T-cell (primary cell): ENCODE measurements at places on chromosomes 12 and 14. TPM values are rescaled to one million over a fixed set of nuclear protein-coding genes. Genes with fewer than 3 reads are reported as not detected.

The REP15 gene
- total RNA-seq, result 0.46 TPM

- no peaks in the 10 kb centered on the region for H3K36me3 ChIP-seq
- no peak overlapping the region for H3K4me3 ChIP-seq
- H3K27me3 ChIP-seq, result no peaks in the 10 kb centered on the region
- H3K27ac ChIP-seq, result no peak overlapping the region
Measured at GRCh38 chr12:75701859-75702258, 190.4 kb upstream of the KRR1 start.

The TMEM229B gene
- total RNA-seq, result 32.3 TPM

- no peaks in the 10 kb centered on the region for H3K36me3 ChIP-seq
- no peaks in the 10 kb centered on the region for H3K27me3 ChIP-seq
- H3K4me3 ChIP-seq, result no peak overlapping the region
- H3K27ac ChIP-seq, result no peak overlapping the region
- H3K4me1 ChIP-seq, result no peaks in the 10 kb centered on the region
Measured at GRCh38 chr12:96980991-96981414, 73.9 kb downstream of the NEDD1 start.

DNA sequence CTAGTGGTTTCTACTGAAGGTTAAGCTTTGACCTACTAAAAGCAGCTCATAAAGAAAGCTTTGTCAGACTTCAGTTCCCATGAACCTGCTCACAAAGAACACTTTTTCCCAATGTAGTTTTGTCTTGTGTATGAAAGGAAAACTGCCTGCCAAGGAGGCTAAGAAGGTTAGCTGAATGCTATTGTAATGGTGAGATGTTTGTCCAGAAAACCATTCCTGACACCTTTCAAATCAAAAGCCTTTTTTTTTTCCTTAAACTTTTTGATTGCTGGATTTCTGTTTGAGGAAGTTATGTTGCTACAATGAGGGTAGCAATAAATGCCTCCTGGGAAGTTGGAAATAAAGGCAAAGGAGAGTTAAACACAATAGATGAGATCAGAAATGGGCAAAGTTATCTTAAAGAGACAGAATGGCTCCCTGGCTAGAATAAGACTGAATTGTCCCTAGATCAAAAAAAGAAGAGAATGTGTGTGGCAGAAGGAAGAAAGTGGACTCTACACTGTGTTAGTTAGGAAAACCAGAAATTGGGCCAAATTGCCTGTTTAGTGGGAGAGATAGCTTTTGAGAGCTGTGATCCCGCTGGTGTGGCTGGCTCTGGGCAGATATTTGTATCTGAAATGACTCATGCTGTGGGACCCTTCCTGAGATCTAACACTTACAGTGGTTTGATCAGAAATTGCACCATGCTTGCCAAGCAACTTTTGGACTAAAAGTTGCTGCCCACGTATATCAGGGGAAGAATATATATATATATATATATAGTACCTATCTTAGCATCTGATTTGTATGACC lies 27.5 kb downstream of the TECPR2 start:
- H3K27ac ChIP-seq, result no peak overlapping the region
- H3K36me3 ChIP-seq, result no peaks in the 10 kb centered on the region
- peaks cover 6% of the 10 kb centered on the region for H3K4me1 ChIP-seq
- H3K4me3 ChIP-seq, result no peak overlapping the region
- no peaks in the 10 kb centered on the region for H3K27me3 ChIP-seq
- no peak for DNase-seq

- no peak overlapping the region for H3K27ac ChIP-seq
- no peak overlapping the region for H3K4me3 ChIP-seq
- DNase-seq, result no peak
- no peaks in the 10 kb centered on the region for H3K4me1 ChIP-seq
Measured at GRCh38 chr14:80100681-80101080, 110.6 kb downstream of the DIO2 start.

- H3K4me3 ChIP-seq, result no peak overlapping the region
- H3K27me3 ChIP-seq, result peaks cover 2% of the 10 kb centered on the region
- no peak for DNase-seq
- H3K36me3 ChIP-seq, result no peaks in the 10 kb centered on the region
- no peak overlapping the region for H3K27ac ChIP-seq
- no peaks in the 10 kb centered on the region for H3K4me1 ChIP-seq
Measured at GRCh38 chr12:69896653-69897381, 71.8 kb downstream of the MYRFL start.

- peaks cover 5% of the 10 kb centered on the region for H3K4me1 ChIP-seq
- DNase-seq, result no peak
- no peak overlapping the region for H3K27ac ChIP-seq
- no peak overlapping the region for H3K4me3 ChIP-seq
- H3K27me3 ChIP-seq, result no peaks in the 10 kb centered on the region
- H3K36me3 ChIP-seq, result no peaks in the 10 kb centered on the region
Measured at GRCh38 chr12:47378222-47378582, 298.4 kb upstream of the AMIGO2 start.

The CCDC88C gene
- 261 TPM for total RNA-seq

GRCh38 chr12:92696216-92696615 lies 6.6 kb upstream of the PLEKHG7 start:
- DNase-seq, result no peak
- no peak overlapping the region for H3K4me3 ChIP-seq
- H3K27me3 ChIP-seq, result no peaks in the 10 kb centered on the region
- H3K4me1 ChIP-seq, result no peaks in the 10 kb centered on the region
